ENCODE measurements at places on chromosomes 12 and 14.

GRCh38 chr12:26971963-26972362 lies 33.7 kb downstream of the FGFR1OP2 start:
- no peak for DNase-seq

- DNase-seq: peak; percentile 7
These were observed 20.2 kb downstream of the P2RX2 start for GRCh38 chr12:132638541-132639408.

GRCh38 chr14:50739186-50739585 lies 71.1 kb upstream of the SAV1 start:
- no peak for DNase-seq

- DNase-seq: no peak
These were observed 422.5 kb upstream of the PDE3A start for GRCh38 chr12:19945559-19946435.

- DNase-seq: no peak
These were observed 28.4 kb upstream of the SIX1 start for GRCh38 chr14:60677701-60678100.

GRCh38 chr14:89308232-89308959 lies 108.6 kb downstream of the FOXN3 start:
- no peak for DNase-seq

GRCh38 chr14:72550513-72550912 lies 343.4 kb downstream of the DPF3 start:
- no peak for DNase-seq

DNA sequence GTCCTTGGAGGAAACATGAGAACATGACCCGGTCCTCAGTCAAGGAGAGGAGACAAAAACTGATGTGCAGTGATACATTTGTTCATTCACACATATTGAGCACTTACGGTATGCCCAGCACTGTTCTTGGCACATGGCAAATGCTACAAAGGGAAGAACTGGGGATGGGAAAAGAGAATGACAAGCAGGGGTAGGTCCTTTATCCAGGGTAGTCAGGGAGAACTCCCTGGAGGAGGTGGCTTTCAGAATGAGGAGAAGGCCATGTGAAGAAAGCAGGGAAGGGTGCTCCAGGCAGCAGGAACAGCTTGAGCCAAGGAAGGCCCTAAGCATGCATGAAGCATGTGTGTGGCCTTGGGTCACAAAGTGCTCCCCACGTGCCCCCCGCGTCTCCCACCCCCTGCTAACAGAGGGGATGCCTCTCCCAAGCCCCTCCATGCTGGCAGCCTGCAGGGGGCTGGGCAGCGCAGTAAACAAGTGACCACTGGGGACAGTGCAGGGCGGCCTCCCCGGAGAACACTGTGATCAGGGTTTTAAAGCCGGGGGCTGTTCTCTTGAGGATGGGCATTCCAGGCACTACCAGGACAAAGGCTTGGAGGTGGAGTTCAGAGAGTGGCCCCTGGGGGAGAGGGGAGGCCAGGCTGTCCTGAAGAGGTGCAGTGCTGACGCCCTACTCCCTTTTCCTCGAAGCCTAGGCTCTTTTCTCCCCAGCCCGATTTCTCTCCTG lies 71.0 kb downstream of the PHETA1 start:
- no peak for DNase-seq

- DNase-seq: no peak
These were observed 289.2 kb downstream of the ADGRD1 start for GRCh38 chr12:131242741-131243496.

DNA sequence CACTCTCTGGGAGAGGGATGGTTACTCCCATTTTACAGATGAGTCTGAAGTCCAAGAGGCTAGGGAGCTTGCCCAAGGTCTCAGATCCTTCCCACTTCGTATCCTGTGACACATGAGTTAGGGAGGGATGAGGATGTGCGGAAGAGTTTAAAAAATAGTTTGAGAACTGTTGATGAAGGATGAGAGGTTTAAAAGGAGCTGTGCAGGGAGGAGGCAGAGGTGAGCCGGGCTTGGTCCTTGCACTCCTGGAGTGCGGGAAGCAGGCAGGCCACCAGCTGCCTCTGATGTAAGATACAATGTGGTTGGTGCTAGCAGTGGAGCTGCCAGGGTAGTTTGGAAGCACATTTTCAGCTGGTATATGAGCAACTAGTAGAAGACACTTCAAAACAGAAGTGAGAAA lies 46.5 kb downstream of the TSPAN9 start:
- peak; percentile 14 for DNase-seq

GRCh38 chr14:85288041-85288440 lies 241.9 kb upstream of the FLRT2 start:
- no peak for DNase-seq

DNA sequence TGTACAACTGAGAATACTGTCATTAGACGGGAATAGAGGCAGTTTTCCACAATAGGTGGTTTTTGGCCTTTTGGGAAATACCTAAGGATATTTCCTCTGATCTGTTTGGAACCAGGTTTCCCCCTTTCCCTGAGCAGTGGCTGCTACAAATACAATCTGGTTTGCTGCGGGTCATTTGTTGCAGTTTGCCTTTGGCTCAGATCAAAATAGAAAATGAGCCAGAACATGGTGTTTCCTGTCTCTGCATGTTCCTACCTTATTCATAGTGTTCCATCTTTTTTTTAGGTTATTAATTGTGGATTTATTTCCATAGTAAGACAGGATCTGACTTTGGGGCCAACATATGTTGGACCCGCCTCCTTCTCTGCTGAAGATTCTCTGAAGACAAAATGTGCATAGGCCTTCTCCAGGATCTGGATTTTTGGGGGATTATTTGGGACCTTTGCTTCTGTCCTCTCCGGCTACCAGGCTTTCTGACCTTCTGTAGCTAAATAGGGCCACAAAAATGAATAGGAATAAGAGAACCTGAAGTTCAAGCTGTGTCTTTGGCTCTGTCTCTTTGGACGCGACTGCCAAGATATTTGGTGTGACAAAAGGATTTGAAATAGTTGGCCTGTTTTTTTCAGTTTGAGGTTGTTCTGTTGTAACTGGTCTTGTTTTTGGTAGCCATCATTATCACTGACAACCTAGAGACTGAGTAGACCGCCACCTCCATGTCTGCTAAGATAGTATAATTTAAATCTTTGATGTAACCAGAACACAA lies 146.9 kb downstream of the PRKCH start:
- DNase-seq: no peak

- DNase-seq: no peak
These were observed 3.4 kb upstream of the FBRSL1 start for GRCh38 chr12:132486576-132486975.

GRCh38 chr12:80320121-80320678 lies 123.8 kb upstream of the PTPRQ start:
- DNase-seq: no peak

GRCh38 chr12:31346267-31346666 lies 20.3 kb upstream of the SINHCAF start:
- no peak for DNase-seq

DNA sequence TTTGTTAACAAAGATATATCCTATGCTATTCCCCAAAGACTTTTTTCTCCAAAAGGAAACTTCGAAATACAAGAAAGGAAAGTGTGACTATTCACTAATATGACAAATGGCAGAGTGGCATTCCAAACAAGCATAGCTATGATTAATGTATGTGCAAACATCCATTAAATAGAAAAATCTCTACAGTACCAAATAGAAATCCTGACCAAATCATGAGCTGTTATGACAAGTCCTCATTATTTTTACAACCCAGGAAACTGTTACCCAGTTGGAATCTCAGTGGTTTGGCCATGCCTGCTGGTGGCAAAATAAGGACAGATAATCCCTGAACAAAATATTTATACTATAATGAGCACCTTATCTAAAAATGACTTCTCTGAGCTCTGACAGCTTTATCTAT lies 202.1 kb downstream of the SEC23A start:
- DNase-seq: no peak

GRCh38 chr12:131900397-131900796 lies 6.0 kb downstream of the ULK1 start:
- DNase-seq: peak; percentile 9

DNA sequence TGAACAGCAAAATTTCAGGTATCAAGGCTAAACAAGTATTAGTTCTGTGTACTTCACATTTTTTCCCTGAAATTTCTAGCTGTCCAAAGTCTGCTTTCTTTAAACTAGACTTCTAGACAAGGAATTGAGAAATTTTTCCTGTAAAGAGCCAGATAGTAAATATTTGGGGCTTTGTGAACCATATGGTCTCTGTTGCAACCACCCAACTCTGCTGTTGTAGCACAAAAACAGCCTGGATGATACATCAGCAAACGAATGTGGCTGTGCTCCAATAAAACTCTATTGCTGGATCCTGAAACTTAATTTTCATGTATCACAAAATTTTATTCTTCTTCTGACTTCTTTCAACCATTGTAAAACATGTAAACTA lies 96.0 kb upstream of the SLC38A4 start:
- DNase-seq: no peak

Data from RCC 7860 (cell line).